Upper lobe of left lung (tissue), 6 donors: ENCODE measurements at places on chromosomes 5 and 9. TPM values are rescaled to one million over a fixed set of nuclear protein-coding genes. Genes with fewer than 3 reads are reported as not detected.

GRCh38 chr9:2675834-2676233, 41.5 kb upstream of the KCNV2 start:
- H3K4me1 ChIP-seq: no peaks in the 10 kb centered on the region
- H3K27ac ChIP-seq: no peak overlapping the region
- no peaks in the 10 kb centered on the region for H3K36me3 ChIP-seq
- DNase-seq: no peak

DNA sequence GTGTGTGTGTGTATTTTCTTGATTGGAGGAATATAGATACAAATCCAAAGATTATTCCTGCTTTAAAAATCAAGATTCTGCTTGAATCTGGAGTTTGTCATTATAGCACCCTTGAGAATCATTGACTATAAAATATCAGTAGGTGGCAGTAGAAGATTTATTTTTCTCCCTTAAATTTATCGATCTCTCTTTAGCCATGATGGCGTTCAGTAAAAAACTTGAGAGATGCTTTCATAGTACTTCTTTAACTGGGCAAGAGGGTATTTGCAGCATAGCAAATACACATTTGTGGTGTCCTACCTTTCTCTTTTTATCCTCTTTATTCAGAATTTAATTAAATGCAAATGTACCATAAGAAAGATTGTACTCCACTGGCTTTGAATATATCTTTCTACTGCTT, 307.7 kb downstream of the ADGRV1 start:
- H3K27ac ChIP-seq: no peak overlapping the region
- no peaks in the 10 kb centered on the region for H3K27me3 ChIP-seq
- H3K4me1 ChIP-seq: peaks cover 8% of the 10 kb centered on the region
- no peak overlapping the region for H3K4me3 ChIP-seq
- DNase-seq: no peak

DNA sequence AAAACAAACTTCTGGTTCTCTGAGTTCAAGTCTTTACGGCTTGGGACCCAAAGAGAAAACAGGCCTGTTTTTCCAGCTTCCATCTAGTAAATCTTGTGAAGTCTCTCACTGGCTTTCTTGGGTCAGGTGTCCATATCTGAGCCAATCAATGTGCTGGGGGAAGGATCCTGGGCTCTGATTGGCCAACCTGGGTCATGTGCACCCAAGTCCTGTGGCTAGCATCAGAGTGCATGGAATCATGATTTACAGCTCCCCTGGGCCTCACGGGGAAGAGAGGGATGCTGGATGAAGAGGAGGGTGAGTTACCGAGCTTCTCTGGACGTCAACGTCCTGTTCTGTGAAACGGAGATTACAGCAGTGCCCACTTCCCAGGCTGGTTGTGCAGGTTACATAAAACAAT, 19.4 kb downstream of the CXCL14 start:
- no peaks in the 10 kb centered on the region for H3K27me3 ChIP-seq
- H3K27ac ChIP-seq: no peak overlapping the region
- H3K36me3 ChIP-seq: no peaks in the 10 kb centered on the region

DNA sequence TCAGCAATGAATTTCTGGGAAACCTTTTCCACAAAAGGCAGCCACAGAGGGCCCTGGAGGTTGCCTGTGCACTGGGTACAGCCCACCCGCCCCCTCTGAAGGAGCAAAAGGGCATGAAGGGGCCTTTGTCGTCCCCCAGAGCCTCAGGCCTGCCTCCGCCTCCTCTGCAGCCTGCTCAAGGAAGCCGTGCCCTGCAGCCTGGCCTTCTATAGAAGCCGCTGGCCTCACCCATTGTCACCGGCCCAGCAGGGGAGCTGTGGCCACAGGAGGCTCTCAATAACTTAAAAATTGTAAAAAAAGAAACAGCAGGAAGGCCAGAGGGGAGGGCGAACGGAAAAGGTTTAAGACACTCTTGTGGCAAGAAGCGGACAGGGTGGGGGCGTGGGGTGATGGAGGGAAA, 213.3 kb downstream of the IRX2 start:
- no peak for DNase-seq
- no peaks in the 10 kb centered on the region for H3K4me1 ChIP-seq
- no peaks in the 10 kb centered on the region for H3K36me3 ChIP-seq
- H3K27me3 ChIP-seq: no peaks in the 10 kb centered on the region
- H3K27ac ChIP-seq: no peak overlapping the region

- H3K27me3 ChIP-seq: no peaks in the 10 kb centered on the region
- H3K4me1 ChIP-seq: peaks cover 15% of the 10 kb centered on the region
- DNase-seq: no peak
- H3K4me3 ChIP-seq: no peak overlapping the region
- H3K36me3 ChIP-seq: no peaks in the 10 kb centered on the region
These were observed 129.8 kb downstream of the GNAQ start for GRCh38 chr9:77901771-77902170.

- H3K27me3 ChIP-seq: no peaks in the 10 kb centered on the region
- no peak for DNase-seq
- H3K4me3 ChIP-seq: no peak overlapping the region
These were observed 118.0 kb downstream of the FOXD1 start for GRCh38 chr5:73330613-73331012.

Gene SGCD
- 2.4 TPM for total RNA-seq

Gene ERP44
- total RNA-seq: 18.8 TPM

GRCh38 chr5:139272471-139273321, 20.8 kb upstream of the MATR3 start:
- H3K27ac ChIP-seq: peak overlapping the region; percentile 60
- no peak overlapping the region for H3K4me3 ChIP-seq
- no peaks in the 10 kb centered on the region for H3K36me3 ChIP-seq

DNA sequence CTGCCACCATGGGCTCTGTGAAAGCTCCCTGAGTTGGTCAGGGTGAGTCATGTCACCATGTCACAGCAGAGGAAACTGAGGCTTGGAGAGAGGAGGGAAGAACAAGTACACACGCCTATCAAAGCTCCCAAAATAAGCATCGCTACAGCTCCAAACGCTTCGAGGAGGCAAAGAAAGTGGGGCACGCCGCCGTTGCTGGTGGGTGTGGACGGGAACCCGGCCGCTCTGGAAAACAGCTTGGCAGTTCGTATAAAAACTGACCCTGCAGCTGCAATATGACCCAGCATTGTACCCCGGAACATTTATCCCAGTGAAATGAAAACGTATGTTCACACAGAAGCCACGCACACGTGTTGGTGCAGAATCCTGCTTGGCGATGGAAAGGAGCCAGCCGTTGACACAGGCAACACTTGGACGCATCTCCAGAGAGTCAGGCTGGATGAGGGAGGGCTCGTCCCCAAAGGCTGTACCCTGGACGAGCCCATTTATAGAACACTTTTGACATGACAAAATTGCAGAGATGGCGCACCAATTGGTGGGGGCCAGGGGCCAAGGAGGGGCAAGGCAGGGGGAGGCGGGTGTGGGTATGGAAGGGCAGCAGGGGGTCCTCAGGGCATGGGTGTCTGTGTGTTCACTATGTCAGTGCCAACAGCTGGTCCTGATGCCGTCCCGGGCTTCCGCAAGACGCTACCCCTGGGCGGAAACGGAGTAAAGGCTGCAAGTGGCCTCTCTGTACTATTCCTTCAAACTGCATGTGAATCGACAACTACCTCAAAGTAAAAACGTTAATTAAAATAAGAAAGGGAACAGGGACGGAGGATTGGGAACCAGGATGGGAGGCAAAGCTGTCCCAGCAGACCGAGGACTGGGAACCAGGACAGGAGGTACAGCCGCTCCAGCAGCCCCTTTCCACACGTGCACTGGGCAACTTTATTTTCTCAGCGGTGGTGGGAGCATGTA, 173.0 kb downstream of the OLFM1 start:
- H3K27ac ChIP-seq: no peak overlapping the region
- no peaks in the 10 kb centered on the region for H3K27me3 ChIP-seq
- H3K4me1 ChIP-seq: no peaks in the 10 kb centered on the region
